Right lung (tissue), 10 donors: ENCODE measurements at places on chromosomes 6 and 20. TPM values are rescaled to one million over a fixed set of nuclear protein-coding genes. Genes with fewer than 3 reads are reported as not detected.

- no peak for DNase-seq
Observed at GRCh38 chr6:89187504-89187903, 29.7 kb downstream of the GABRR1 start.

GRCh38 chr20:43909720-43910119, 4.9 kb upstream of the TOX2 start:
- DNase-seq, result no peak

DNA sequence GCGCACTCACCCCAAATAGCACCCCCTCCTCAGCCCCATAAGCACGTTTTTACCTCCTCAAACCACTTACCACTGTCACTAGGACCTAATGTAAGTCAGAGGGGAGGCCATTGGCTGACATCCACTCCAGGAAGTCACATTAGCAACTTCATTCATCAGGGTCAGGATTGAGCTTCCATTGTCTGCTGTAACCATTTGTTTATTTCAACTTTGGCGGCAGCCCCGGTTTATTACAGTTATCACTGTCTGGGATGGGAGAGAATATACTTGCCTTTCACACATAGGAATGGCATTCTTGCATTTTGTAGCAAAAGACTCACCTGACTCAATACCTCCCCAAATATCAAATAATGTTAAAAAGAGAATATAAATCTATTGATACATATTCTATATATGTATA, 38.3 kb downstream of the MAFB start:
- no peak for DNase-seq

- DNase-seq, result no peak
Observed at GRCh38 chr20:46629341-46629740, 21.9 kb downstream of the SLC13A3 start.

GRCh38 chr6:1605893-1606779, 3.6 kb upstream of the FOXC1 start:
- DNase-seq, result no peak

DNA sequence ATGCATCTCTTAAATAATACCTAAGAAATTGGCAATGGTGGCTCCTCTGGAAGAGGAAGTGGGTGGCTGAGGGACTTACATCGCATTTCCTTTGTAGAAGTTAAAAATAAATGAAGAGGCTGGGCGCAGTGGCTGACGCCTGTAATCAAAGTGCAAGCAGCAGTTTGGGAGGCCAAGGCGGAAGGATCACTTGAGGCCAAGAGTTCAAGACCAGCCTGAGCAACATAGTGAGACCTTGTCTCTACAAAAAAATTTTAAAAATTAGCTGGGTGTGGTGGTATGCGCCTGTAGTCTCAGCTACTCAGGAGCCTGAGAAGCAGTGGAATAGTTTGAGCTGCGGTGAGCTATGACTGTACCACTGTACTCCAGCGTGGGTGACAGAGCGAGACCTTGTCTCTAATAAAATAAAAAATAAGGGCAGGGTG, 12.2 kb upstream of the NCOA3 start:
- DNase-seq, result no peak

- no peak for DNase-seq
Observed at GRCh38 chr6:36660771-36661471, 17.6 kb upstream of the CDKN1A start.

- no peak for DNase-seq
Observed at GRCh38 chr6:137443901-137444300, 50.3 kb downstream of the OLIG3 start.

GRCh38 chr6:149368065-149368464, 32.0 kb upstream of the SUMO4 start:
- no peak for DNase-seq

DNA sequence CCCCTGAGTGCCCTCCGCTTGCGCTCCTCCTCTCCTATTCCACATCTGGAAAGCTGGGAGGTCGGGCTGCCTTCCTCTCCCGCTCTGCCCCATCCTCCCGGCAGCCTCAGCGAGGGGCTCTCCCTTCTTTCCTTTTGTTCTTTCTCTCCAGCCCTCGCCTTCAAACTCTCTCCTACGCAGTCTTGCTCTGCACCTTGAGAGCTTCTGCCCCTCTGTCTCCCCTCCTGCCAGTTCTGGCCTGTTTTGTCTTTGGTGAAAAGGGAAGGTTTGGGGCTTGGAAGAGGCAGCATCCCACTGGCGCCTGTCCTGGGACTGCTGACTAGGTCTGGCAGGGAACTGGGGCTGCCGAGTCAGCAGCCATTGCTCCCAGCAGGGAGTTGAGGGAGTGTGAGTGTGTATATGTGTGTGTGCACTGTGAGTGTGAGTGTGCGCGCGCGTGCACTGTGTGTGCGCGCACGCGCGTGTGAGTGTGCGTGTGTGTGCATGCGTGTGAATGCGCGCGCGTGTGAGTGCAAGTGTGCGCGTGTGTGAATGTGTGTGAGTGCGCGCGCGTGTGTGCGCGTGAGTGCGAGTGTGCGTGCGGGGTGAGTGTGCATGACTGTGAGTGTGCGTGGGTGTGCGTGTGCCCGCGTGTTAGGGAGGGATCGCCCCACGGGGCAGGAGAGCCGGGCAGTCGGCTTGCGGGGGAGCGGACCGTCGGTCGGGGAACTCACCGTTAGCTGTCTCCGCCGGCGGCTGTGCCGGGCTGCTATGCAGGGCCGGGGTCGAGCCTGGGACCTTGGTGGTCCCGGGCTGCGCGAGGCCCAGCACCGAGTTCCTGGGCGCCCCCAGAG, 523 bp downstream of the CPXM1 start:
- peak; percentile 17 for DNase-seq

GRCh38 chr20:13644010-13644409, 5.3 kb upstream of the TASP1 start:
- no peak for DNase-seq

DNA sequence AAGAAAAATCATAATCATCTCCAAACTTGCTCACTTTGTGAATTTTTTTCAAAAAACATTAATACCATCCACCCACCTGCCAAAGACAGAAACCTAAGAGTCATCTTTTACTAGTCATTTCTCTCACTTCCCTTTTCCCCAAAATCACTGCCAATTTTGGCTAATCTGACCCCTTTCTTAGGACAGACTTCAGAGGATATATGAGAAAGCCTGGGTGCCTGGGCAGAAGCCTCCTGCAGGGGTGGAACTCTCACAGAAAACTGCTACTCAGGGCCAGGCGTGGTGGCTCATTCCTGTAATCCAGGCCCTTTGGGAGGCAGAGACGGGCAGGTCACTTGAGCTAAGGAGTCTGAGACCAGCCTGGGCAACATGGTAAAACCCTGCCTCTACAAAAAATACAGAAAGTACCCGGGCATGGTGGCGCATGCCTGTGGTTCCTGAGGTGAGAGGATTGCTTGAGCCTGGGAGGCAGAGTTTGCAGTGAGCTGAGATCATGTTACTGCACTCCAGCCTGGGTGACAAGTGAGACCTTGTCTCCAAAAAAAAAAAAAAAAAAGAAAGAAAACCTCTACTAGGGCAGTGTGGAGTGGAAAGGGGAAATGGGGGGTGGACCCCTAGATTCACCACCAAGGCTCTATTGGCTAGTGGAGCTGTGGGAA, 3.8 kb downstream of the DEK start:
- DNase-seq, result no peak

DNA sequence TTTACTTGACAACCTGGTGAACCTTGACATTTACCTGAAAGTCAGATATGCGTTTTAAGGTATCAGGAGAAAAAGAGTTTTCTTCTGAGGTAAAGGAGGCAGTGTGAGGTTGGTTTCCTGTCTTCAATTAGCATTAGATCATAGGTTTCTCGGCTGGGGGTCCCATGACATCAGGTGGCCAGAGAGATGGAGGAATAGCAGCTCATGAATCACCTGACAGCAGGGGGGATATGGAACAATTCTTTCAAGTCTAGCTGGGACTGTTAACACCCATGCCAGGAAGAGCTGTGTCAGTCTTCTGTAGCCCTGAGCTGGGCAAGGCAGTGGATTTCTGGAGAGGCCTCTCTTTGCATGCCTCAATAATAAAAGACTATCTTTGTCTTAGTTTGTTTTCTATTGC, 108.0 kb upstream of the TMEM170B start:
- DNase-seq, result no peak

GRCh38 chr6:40681622-40682021, 94.5 kb upstream of the LRFN2 start:
- no peak for DNase-seq

DNA sequence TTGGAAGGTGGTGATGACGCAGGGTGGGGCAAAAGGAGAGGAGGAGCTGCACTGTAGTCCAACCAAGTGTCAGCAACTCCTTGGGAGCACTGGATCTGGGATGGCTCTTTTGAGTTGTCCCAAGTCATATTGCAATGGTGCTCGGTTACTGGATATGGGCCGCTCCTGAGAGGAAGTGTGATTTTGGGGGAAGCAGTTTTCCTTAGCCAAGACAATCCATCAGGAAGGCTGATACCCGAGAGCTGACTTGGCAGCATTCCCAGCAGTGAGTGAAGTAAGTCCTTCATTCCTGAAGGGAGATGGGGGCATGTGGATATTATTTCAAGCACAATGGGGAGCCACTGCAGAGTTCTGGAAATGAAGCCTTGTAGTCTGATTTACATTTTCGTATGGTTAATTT, 354.1 kb downstream of the RFPL4B start:
- peak; percentile 42 for DNase-seq

DNA sequence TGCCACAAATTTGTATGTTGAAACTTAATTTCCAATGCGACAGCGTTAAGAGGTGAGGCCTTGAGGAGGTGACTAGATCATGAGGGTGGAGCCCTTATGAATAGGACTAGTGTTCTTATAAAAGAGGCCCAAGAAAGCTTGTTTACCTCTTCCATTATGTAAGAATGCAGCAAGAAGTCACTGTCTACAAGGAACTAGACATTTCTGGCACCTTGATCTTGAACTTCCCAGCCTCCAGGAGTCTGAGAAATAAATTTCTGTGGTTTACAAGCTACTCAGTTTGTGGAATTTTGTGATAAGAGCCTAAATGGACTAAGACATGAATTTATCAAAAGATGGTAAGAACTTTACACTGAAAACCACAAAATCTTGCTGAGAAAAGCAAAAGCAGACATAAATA, 173.6 kb upstream of the SGK1 start:
- no peak for DNase-seq

GRCh38 chr6:25050356-25050755, 114.6 kb upstream of the RIPOR2 start:
- DNase-seq, result no peak

DNA sequence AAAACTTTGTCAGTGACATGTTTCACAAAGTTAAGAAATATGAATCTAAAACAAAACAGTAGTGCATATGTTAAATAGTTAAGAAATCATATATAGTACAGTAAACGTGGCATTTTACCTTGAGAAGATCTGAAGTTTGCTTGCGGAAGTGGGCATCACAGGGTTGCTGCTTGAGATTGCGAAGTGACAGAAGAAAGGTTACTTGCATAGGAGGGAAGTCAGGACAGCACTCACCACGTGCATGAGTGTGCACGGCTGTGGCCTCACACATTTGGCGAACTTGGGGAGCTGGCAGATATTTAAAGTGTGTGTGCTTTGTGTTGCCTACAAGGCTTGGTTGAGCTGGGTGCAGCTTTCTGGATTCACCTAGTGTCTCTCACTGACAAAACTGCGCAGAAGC, 431.5 kb upstream of the ARID1B start:
- no peak for DNase-seq

- no peak for DNase-seq
Observed at GRCh38 chr6:109315341-109316110, 66.7 kb downstream of the CD164 start.

DNA sequence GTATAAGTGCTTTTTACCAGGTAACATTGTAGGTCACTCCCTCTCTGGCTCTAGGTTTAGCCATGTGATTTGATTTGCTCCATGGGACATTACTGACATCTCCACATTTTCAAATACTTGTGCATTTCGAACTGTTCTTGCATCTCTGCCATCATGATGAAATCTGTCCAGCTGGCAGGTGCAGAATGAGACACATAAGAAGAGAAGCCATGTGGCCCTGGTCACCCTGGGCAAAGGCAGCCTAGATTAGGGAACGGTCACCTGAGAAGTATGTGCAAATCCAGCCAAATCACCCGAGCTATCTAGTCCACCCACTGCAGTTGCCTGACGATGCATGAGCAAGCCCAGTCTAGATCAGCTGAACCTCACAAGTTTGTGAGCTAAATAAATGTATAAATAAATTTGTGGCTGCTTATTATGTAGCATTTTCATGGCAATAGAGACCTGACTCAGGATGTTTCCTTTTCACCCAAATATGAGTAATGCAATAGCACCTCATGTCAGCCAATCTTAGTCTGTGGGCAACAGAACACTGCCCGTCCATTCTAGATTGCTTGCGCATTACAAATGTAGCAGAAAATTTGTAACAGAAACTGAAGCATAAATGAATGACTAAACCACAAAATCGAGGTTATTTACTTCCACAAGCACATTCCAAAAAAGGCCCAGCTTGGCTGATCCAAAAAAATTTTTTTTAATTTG, 115.2 kb downstream of the PAK5 start:
- no peak for DNase-seq

DNA sequence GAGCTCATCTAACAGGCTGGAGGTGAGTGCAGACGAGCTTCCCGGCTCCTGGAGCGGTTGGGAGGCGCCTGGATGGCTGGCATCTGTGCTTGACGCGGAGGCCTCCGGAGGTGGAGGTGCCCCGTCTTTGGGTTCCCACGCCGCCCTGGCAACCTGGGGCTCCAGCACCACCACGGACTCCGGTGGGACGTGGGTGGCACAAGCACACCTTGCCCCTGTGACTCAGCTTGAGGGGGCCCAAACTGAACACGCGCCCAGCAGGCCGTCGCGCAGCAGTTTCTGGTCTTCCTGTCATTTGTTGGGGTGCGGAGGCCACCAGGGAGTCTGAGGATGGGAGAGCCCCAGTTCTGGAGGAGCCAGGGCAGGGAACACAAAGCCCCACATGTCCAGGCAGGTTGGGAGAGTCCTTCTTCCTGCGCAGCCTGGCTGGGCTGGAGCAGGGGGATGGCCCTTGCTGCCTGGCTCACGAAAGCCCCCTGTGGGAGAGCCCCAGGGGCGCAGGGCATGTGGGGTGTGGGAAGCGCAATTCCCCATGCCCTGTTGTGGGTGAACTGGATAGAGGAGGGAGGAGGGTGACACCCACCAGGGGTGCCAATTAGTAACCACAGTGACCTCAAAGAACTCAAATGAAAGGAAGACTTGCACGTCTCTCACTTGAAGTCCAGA, 1378.6 kb upstream of the DEFB115 start:
- DNase-seq, result no peak

DNA sequence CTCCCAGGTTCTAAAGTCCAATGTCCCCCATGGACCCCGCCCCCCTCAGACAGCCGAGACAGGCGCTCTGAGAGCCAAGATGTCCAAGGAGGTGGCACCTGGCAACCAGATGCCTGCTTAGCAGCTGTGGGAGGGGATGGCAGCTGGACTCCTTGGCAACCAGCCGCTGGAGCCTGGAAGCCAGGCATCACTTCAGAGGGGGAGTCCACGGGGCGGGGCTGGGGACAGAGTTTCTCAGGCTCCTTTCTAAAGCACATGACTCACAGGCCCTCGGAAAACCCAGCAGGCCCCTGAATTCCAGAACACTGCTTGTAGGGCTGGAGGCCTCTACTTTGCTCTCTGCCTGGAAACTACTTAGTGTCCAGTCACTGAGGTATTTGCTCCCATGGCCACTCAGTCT, 51.5 kb downstream of the PREX1 start:
- no peak for DNase-seq

- DNase-seq, result no peak
Observed at GRCh38 chr6:130927305-130927704, 100.1 kb downstream of the SMLR1 start.

The F13A1 gene
- polyA plus RNA-seq, result 72.7 TPM

The MMP24 gene
- polyA plus RNA-seq, result 1.0 TPM

The LY6G6C gene
- polyA plus RNA-seq, result 0.39 TPM

The DDX27 gene
- polyA plus RNA-seq, result 39.7 TPM

The ASCC3 gene
- polyA plus RNA-seq, result 23.1 TPM

The ERMARD gene
- polyA plus RNA-seq, result 51.9 TPM

The BPIFB2 gene
- not detected for polyA plus RNA-seq

The OR12D3 gene
- polyA plus RNA-seq, result not detected

The CLVS2 gene
- polyA plus RNA-seq, result 0.07 TPM

The SLC17A3 gene
- not detected for polyA plus RNA-seq

The IRAK1BP1 gene
- polyA plus RNA-seq, result 14.7 TPM

The TRIM31 gene
- not detected for polyA plus RNA-seq
